Non-pigmented ciliary epithelial cell (primary cell): ENCODE measurements at places on chromosomes 1 and 21.

GRCh38 chr1:248704606-248705005, 2.0 kb upstream of the OR14I1 start:
- no peak for DNase-seq

DNA sequence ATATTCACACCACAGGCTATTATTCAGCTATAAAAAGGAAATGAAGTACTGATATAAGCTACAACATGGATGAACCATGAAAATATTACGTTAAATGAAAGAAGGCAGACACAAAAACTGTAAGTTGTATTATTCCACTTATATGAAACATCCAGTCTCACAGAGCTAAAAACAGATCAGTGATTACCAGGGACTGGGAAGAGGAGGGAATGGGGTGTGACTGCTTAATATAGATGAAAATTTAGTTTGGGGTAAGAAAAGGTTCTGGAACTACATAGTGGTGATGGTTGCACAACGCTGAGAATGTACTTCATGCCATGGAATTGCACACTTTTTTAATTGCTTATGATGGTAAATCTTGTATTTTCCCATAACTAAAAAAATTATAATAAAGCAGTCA, 19.5 kb downstream of the GPBP1L1 start:
- DNase-seq = no peak

GRCh38 chr1:191671236-191671635, 487.0 kb upstream of the RGS18 start:
- DNase-seq = peak; percentile 9

- DNase-seq = peak; percentile 35
These were observed 124.7 kb downstream of the RYR2 start for GRCh38 chr1:237166593-237167101.

GRCh38 chr1:29779146-29779545, 542.8 kb downstream of the PTPRU start:
- DNase-seq = no peak

GRCh38 chr1:65146908-65147423, 1.0 kb upstream of the AK4 start:
- no peak for DNase-seq

- DNase-seq = peak; percentile 28
These were observed 11.5 kb upstream of the C1orf105 start for GRCh38 chr1:172408958-172409357.

- DNase-seq = no peak
These were observed 509.0 kb upstream of the CXADR start for GRCh38 chr21:17003763-17004373.

DNA sequence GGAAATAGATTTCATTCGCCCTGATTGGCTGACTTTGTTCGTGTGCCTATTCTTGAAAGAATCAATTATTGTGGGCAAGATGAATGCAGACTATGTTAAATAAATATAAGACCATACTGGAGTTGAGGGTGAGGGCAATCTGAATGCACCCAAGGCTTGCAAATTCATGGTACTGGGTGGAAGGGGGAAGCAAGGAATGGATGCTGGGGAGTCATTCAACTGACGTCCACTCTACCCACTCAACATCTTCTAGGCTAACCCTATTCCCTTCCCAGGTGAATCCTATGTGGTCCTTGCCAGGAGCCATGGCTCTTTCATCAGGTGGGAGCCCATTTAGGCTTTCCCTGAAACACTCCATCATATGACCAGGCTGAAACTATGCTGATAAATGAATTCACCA, 5.7 kb upstream of the CYP4B1 start:
- DNase-seq = no peak

DNA sequence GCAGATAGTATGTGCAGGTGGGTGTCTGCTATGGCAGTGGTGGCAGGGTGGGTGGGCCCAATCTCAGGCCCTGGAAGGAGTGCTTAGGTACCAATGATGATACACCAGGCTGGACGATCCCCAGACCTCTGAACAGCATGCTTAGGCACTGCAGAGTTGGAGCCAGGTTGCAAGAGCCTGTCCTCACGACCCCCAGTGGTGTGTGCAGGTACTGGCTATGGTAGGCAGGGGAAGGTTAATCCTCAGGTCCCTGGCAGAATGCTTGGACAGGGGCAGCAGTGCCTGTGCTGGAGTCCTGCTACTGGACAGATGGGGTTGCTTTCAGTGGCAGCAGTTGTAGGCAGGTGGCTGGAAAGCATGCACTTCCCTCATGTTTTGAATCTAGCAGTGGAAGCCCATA, 100.5 kb upstream of the NEK7 start:
- no peak for DNase-seq

DNA sequence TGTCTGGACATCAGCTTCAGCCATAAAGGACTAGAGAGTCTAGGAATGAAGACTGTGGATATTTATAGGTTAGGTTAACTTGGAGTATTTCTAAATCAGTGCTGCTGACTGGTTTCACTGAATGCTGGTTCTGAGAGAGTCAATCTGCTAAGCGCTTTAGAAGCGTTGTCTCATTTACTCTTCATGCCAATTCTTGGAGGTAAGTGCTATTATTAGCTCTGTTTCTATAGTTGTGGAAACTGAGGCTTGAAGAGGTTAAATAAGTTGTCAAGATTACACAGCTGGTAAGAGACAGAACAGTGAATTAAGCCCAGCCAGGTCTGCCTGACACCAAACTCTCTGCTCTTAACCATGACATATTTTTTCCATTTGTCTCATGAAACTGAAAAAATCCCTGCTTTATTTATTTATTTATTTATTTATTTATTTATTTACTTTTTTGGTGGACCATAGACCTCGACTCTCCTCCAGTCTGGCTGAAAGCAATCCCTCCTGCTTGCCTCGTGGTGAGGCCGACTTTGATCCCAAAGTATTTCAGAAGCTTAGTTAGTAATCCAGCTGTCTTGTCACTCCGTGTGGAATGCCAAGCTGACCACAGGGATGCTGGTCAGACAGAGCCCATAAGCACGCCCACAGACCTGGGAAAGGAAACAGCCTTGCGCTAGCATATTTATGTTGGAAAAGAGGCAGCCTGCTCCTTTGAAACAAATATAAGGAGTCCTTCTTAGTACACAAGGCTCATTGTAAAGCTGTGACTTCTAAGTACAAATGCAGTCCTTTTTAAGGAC, 16.9 kb downstream of the NTMT2 start:
- peak; percentile 83 for DNase-seq

GRCh38 chr21:38027901-38028498, 111.7 kb upstream of the KCNJ6 start:
- DNase-seq = no peak

- no peak for DNase-seq
These were observed 245.2 kb downstream of the TRABD2B start for GRCh38 chr1:47751996-47752451.

DNA sequence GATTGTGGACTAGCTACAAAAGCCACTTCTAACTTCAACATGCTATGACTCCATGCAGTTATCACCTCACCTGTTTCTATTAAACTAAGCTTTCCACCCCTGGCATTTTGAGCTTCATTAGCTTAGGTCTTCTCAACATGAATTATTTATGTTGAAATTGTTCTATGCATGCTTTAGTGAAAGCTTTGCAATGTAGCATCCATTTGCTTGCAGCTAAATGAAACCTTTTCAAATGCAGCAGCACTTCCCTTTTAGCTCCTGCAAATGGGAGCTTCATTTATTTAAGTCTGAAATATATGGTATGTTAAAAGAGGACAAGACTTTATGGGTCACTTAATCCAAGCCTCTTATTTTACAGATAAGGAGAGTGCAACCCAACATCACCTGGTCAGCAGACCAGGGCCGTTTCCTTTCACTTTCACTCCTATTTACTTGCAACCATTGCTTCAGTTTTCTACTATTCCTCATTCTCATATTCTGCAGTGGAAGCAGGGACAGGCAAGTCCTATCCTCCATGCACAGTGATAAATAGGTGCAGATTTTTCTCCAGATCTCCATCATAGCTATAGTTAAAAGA, 56.4 kb upstream of the SAMSN1 start:
- DNase-seq = no peak

- no peak for DNase-seq
These were observed 46.2 kb upstream of the COL18A1 start for GRCh38 chr21:45358711-45359310.

DNA sequence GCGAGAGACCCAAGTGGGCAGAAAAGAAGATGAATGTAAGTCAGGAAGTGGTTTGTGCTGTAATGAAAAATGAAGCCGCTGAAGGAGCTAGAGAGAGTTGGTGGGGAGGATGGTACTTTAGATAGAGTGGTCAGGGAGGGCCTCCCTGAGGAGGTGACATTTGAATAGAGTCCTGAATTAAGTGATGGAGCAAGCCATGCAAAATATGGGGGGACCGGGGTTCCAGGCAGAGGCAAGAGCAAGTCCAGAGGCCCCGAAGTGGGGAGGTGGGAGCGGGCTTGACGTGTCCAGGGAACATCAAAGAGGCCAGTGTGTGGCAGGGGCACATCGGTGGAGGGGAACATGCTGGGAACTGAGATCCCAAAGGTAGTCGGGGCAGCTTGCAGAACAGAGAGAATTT, 43.1 kb downstream of the OPRD1 start:
- DNase-seq = no peak

- DNase-seq = no peak
These were observed 37.3 kb downstream of the PLEKHO1 start for GRCh38 chr1:150186789-150187559.

DNA sequence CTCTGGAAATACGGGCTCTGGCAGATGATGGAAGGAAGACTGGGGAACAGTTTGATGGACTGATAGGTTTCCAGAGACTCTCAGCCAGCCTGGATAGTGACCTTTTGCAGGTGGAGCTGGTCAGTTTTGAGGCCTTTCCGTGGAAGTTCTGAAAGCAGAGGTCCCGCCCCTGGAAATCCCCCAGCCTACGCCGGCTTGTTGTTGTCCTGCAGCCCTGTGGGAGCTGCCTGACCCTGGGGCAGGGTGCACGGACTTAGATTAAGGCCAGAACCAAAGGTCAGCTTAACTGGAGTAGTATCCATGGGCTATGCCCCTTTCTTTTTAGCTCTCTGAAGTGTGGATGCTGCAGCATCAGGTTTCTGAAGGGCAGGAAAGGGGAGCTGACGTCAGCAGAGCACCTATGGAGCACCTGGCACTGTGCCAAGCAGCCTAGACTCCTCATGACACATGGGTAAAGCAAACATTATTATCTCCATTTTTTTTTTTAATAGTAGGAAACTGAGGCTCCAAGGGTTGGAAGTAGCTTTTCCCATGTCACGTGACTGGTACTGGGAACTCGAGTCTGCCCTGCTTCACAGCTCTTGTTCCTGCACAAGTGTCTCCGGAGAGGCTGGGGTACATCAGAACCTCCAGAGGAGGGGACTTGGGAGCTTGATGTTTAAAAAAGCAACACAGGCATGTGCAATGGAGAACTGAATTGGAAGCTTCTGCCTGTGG, 38.5 kb downstream of the IER5 start:
- DNase-seq = no peak

DNA sequence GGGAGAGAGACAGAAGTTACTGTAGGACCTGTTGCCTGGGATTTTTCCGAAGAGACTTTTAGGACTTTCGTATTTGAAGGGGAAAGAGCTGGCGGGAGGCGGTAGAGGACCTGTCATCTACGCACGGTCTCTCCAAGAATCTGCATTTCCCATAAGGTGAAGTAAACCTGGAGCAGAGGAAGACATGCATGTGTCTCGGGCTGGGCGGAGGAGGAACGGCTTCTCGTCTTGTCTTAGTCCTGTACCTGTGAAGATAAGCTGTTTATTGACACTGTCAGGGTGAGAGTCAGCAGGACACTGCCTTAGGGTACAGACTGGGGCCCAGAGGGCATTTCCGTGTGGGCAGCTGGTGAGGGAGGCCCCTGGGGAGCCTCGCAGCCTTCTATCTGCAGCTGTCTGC, 123.4 kb upstream of the COL6A1 start:
- DNase-seq = no peak

GRCh38 chr1:157302724-157303123, 164.5 kb upstream of the ETV3 start:
- no peak for DNase-seq

GRCh38 chr1:200409203-200409760, 554 bp downstream of the ZNF281 start:
- no peak for DNase-seq

GRCh38 chr21:17488620-17489019, 24.2 kb upstream of the CXADR start:
- DNase-seq = no peak

- DNase-seq = no peak
These were observed 220.5 kb downstream of the KCNT2 start for GRCh38 chr1:196387766-196388165.
